Mesenteric fat pad (tissue), 1 donor: ENCODE measurements at places on chromosomes 2 and 18. TPM values are rescaled to one million over a fixed set of nuclear protein-coding genes. Genes with fewer than 3 reads are reported as not detected.

DNA sequence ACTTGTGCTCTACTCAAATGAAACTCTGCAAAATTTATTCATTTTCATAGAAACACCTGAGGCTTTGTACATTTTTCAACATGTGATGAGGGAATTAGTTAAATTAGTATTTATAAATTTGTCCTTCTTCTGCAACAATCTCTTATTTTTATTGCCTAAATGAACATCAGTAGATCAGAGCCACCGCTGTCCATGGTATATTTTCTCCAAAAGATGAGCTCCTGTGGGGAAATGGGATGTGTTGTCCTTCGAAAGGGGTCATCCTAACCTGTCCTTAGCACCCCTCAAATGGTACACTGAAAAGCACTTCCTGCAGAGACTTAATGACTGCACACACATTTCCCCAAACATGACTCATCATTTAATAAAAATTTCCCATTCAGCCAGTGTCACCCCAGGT lies 714.6 kb downstream of the MBD2 start:
- no peak for DNase-seq

- no peak for DNase-seq
These were observed 386.5 kb upstream of the DCC start for GRCh38 chr18:51953521-51953920.

DNA sequence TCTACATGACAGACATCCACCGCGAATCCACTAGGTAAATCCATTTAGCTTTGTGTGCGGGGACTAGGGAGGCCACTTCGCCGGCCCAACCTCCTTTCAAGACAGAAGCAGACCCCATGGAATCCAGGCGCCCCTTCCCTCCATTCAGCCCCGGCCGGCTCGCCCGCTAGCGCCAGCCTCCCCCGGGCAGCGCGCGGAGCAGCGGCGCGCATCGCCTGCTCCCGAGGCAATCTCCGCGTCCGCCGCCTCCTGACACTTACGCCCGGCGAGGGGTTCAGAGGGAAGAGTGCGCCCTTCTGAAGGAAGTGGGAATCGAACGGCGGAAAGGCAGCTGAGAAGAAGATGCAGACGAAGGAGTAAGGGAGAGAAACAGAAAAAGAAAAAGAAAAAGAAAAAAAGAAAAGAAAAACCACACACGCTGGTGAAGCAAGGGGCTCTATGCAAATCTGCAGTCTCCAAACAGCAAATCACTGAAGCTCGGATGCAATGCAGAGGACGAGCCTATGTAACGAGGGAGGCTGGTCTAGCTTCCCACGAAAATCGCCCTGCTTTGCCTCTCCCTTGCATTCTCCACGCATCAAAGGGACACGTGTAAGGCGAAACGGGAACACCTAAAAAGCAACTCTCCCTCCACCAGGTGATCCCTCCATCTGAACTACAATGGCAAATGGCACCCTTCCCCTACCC lies 684.4 kb downstream of the NRXN1 start:
- no peak for DNase-seq

DNA sequence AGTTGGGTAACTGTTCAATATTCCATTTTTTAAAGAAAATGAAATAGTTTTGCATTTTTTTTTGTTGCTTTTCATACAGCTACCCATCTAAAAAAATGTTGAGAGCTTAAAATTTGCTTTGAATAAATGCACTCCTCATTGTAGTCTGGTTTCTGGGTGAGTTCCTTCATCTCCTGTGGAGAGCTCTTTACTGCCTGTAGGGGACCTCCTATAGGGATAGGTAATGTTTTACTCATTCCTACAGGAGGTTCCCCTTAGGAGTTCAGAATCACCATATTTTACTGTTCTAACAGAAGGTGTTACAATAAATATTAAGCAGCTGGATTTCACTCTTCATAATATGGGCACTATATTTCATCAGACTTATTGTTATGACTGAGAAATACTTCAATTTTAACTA lies 947.3 kb upstream of the CRIM1 start:
- no peak for DNase-seq

DNA sequence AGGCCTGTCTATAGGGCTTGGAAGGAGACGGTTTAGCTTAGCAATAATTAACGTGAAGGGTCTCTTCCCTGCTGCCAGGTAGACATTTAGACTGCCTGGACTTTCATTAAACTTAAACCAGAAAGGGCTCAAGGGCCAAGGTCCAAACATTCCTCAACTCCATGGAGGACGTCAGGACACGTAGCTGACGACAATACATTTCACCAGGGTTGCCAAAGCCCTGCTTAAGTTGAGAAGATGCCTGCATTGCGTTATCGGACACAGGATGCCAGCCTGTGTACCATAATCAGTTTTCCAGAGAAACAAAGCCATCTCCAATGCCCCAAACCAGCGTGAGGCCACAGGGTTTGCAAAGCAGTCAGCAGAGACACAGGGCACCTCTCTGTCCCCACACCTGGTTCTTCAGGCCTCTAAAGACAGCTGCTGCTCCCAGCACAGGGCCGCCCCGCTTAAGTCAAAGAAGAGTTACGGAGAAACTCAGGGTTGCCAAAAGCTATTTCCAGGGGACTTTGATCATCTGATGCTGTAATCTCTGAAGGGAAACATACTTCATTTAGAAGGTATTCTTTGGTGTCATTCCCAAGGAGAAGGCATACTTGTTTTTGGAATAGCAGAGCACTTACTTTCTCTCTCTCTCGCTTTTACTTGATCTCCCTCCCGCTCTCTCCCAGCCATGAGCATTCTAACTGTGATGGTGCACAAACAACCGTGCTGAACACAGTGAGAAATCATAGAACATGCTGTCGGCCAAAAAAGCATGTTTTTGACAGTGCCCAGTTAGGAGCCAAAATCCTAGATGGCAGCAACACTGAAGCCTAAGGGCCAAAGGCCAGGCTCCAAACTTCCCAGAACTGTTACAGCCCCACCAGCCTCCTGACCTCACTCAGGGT lies 46.0 kb downstream of the TTC32 start:
- DNase-seq, result peak; percentile 79

DNA sequence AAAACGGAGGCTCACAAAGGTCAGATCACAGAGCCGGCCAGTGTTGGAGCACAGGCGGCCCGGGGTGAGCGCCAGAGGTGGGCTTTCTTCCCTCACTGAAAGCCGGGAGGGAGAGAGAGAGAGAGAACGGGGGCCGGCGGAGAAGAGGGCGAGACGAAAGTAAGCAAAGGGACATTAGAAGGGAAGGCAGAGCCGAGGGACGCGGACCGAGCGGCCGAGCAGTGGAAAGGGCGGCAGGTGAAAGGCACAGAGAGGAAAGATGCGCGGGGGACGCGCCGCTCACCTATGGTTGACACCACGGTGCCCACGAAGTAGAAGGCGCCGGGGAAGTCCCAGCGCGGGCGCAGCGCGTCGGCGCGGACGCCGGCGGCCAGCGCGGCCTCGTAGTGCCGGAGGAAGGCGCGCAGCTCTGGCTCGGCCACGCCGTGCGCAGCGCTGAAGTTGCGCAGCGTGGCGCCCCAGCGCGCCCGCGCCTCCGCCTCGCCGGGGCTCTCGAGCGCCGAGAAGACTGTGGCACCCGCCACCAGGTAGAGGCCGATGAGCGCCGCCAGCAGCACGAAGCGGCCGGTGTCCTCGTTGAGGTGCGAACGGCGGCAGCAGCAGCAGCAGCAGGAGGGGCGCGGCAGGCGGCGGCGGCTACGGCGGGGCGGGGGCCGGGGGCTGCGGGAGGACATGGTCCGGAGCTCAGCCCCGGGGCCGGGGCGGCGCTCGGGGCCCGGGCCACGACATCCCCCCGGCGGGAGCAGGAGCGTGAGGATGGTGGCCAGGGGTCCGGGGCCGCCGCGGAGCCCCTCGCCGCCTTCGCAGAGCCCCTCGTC lies 166.9 kb downstream of the MSH2 start:
- no peak for DNase-seq

DNA sequence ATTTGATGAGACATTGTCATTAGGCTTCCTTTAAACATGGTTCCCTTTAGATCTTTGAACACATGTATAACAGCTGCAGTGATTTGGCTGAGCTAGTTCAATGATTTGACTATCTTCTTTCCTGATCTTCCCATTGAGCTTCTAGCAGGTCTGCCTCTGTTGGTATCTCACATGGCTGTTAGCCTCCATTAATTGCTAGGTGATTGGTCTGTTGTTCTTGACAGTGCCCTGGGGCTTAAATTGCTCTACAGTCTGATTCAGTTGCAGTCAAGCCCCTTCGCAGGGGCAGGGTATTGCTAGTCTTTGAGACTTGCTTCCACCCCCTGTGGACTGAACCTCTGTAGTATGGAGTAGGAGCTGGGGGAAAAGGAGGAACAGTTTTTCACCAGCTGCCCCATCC lies 24.1 kb downstream of the SKA1 start:
- no peak for DNase-seq

The DSG4 gene
- not detected for total RNA-seq

The OTOS gene
- not detected for total RNA-seq

The EMILIN2 gene
- 37.2 TPM for total RNA-seq

The DNAH6 gene
- total RNA-seq, result 0.77 TPM

The AKAIN1 gene
- not detected for total RNA-seq

The TCF4 gene
- total RNA-seq, result 159 TPM

The CCDC68 gene
- 6.0 TPM for total RNA-seq

The RFTN2 gene
- 6.8 TPM for total RNA-seq
